ENCODE measurements at places on chromosomes 1 and 21.
A peak's percentile ranks its signal among the peaks of the same experiment; 100 is the strongest.

DNA sequence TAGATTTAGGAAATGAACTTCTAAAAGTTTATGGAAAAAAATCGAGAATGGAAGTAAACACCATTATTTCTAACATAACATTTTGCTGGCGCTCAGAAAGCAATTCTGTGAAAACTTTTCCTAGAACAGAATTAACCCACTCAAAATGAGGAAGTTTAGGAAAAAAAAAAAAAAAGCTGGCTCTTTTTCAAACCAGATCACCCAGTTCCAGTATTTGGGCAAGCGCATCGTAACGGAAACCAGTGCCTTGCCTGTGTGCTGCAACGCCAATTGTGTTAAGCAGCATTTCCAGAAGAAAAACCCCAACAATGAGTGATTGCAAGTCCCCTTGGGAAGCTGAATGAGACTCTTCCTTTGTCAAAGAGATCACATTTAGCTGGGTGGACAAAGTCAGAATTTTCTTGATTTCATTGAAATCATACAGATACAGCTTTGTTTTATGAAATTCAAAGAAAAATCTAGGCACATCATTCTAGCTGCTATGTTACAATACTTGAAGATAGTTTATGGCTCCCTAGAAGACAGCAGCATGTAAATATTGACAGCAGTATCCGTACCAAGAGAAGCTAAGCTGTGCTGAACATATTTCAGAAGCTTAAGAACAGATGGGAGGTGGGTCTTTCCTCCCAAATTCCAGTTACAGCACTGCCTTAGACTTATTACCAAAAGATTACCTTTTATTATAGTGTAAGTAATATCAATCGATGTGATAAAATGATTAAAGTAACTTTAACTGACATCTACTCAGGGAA lies 113.4 kb downstream of the ERG start:
- DNase-seq: no peak

DNA sequence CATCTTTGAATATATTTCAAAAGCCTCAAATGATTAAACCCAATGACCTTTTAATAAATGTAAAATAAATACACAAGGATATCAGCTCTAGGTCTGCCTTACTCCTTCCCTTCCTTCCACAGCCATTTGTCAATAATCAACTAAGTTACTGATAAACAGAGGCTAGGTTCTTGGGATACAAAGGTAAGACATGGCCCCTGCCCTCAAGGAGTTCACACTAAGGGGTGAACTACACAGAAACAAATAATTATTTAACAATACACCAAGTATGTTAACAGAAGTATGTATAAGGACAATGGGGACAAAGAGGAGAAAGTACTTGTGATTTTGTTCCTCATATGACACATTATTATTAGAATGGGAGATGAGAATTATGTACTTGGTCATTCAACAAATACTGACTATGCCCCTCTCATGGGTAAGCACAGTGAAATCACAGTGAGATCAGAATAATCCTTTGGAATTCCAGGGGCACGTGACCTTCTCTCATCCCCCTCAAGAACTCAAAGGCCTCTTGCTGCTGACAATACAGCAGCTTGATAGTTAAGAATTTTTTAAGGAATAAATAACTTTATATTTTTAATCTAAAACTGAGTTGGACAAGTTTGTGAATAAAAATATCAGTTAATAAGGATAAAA lies 40.2 kb downstream of the ATP1B1 start:
- DNase-seq: no peak

GRCh38 chr1:179288977-179289376 lies 4.6 kb upstream of the SOAT1 start:
- DNase-seq: no peak

- no peak for DNase-seq
These were observed 887.4 kb upstream of the B3GALT2 start for GRCh38 chr1:194073833-194074232.

- DNase-seq: no peak
These were observed 822.4 kb upstream of the NEGR1 start for GRCh38 chr1:73104749-73105148.

DNA sequence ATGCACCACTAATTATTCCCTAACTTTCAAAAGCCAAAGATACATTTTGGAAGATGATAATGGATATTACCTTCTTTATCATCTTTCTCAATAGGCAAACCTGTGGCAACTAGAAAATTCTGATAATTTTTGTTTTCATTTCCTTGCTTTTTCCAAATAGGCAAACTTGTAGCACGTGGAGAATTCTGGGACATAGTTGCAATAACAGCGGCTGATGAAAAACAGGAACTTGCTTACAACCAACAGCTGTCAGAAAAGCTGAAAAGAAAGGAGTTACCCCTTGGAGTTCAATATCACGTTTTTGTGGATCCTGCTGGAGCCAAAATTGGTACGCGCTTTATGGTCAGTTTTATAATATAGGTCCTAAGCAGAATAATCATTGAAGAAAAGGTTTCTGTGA lies 1.5 kb downstream of the FPGT start:
- DNase-seq: no peak

DNA sequence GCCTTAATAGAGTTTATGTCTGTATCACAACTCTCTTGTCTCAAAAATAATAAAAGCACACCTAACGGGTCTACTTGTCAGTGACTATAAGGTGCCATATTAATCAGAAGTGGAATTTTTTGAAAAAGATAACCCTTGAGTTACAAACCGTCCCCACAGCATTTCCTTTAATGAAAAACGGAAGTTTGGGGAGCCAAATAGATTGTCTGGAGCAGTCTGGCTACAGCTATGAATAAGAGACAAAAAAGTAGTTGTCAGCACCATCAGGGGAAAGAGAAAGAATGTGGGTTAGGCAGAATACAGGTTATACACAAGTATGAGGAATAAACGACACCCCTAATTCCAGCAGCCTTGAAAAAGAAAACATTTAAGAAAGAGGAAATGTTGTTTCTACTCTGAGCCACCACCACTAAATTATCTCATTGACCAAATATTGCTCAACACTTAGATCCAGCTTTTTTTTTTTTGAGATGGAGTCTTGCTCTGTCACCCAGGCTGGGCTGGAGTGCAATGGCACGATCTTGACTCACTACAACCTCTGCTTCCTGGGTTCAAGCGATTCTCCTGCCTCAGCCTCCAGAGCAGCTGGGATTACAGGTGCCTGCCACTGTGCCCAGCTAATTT lies 29.4 kb upstream of the USP24 start:
- DNase-seq: peak; percentile 34

DNA sequence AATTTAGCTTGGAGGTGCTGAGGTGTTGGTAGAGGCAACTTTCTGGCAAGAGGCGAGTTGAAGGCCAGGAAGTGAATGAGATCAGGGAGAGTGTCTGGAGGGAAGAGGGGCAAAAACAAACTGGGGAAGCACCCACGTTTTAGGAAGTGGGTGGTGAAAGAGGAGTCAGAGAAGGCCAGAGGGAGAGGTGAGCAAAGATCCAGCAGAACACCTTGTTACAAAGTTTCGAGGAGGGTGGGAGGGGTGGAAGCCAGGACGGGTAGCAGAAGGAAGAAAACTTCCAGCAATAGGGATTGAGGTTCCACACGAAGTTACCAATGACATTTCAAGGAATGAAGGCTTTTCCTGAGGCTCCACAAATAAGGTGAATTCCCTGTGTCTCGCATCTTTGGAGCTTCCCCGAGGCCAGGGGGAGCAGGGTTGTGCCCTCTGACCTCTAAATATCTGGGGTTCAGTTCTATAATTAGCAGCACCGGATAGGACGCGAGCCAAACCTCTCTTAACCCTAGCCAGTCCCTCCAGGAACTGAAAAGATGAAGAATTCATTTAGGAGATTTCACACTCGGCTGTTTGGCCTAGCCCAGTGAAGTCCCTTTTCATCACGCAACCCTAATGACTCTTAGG lies 578 bp upstream of the SESN2 start:
- no peak for DNase-seq

DNA sequence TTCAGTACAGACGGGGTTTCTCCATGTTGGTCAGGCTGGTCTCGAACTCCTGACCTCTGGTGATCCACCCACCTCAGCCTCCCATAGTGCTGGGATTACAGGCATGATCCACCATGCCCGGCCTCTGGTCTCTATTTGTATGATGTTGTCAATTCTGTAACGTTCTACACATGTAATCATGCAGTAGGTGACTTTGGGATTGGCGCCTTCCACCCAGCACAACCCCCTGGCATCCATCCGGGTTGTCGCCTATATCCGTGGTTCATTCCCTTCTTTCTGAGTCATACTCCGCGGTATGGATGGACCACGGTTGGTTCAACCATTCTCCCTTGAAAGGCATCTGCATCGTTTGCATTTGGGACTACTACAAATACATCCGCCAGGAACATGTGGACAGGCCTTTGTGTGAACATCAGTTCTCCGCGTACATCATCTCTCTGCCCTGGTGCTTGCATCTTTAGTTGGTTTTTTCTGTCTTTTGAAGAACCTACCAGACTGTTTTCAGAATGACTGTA lies 72.1 kb downstream of the PDE9A start:
- DNase-seq: no peak

DNA sequence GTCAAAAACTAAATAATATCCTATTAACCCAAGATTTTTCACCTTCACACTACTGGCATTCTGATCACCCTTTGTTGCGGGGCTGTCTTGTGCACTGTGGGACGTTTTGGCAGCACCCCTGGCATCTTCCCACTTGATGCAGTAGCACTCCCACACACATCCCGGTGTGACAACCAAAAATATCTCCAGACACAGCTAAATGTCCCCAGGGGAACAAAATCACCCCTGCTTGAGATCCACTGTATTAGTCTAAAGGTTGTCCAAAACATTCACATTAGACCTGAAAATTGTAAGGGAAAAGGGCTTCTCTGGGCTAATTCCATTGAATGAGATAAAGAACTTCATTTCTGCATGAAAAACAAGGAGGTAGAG lies 37.8 kb downstream of the PLEKHO1 start:
- no peak for DNase-seq

DNA sequence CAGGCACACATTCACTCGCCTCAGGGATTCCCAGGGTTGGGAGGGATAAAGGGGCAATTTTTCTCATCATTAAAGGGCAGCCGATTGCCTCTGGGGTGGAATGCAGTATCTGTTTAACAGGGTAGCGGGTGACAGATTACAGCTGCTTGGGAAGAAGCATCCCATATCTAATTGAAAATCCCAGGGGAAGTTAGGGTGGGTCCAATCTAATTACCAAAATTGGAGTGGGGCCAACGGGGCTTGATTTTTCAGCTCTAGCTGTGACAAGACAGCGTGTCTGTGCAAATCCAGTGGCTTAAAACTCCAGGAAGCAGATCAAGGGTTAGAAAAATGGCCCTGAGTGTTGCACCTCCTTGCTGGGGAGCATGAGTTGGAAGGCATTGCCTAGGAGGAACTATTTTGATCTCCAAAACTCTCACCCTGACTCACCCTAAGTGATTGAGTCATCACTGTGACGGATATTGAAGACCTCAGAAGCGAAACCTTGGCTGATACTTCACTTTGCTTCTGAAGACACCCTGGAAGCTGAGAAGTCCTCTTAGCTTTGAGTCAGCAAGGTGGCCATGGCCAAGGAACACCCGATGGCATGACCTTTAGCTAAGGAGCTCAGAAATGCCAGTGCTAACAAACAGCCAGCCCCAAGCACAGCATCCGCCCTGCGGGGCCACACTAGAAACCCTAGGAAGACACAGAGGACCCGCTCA lies 46.0 kb downstream of the GRHL3 start:
- peak; percentile 92 for DNase-seq

DNA sequence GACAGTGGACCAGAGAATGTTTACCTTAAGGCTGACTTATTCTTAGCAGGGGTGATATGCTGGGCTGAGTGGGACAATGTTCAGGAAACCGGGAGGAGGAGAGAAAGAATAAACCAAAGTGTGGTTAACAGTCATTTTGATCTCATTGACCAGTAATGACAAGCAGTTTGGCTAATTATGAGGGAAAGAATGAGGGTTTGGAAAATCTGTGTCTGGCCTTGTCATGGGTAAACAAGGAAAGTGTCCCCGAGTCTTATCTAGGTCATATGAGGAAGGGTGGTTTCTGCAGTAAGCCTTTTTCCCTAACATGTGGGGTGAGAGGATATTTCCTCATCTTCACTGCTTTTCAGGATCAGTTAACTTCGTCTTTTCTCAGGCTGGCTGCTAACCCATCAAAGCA lies 155.0 kb downstream of the TPR start:
- DNase-seq: no peak

GRCh38 chr1:154840269-154841176 lies 29.6 kb downstream of the KCNN3 start:
- DNase-seq: peak; percentile 33

DNA sequence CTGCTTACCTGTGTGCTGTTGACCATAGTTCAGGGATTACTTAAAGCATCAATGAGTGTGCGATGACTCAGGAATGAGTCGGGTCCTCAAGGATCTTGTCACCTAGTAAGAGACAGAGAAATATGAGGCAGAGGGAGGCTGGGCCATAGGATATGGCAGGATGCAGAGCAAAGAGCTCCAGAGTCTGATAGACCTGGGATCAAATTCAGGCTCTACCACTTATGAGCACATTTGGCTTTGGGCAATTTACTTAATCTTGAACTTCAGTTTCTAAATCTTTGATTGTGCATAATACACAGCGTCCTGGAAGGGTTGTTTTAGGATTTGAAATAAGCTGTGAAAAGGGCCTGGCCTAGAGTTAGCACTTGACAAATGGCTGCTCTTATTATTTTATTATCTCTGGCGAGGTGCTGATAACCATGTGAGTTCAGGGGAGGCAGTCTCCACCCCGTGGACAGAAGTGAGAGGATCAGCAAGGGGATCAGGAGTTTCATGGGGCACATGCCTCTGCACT lies 94.5 kb downstream of the ROR1 start:
- no peak for DNase-seq

GRCh38 chr1:154583773-154584172 lies 16.2 kb downstream of the CHRNB2 start:
- DNase-seq: no peak

DNA sequence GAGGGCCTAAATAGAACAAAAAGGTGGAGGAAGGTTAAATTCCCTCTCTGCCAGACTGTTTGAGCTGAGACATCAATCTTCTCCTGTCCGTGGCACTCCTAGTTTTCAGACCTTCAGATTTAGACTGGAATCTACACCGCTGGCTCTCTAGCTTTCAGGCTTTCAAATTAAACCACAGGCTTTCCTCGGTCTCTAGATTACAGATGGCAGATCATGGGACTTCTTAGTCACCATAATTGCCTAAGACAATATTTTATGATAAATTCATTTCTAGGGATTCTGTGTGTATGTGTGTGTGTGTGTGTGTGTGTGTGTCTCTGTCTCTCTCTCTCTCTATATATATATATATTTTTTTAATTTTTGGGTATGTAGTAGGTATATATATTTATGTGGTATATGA lies 428.7 kb downstream of the PLA2G4A start:
- DNase-seq: no peak

GRCh38 chr21:34284666-34285065 lies 79.1 kb upstream of the KCNE2 start:
- no peak for DNase-seq

GRCh38 chr1:70666381-70667140 lies 255.5 kb downstream of the CTH start:
- DNase-seq: no peak

GRCh38 chr1:65254320-65255034 lies 54.9 kb upstream of the DNAJC6 start:
- DNase-seq: peak; percentile 87

DNA sequence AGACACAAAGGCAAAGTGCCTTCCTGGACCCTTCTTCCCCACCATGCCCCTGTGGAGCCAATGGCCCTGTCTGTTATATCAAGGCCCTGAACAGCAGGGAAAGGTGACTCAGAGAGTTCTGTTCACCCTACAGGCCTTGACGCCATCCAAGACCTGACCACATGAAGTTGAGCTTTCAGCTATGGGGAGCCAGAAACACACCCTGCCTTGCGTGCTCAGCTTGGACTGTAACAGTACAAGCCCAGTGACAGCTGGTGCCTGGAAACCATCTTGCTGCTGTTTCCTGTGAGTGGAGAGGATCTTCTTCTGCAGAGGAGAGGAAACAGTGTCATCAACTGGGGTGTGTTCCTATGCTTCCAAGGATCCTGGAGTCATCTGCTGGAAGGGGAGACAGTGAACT lies 165.0 kb upstream of the IRF2BP2 start:
- no peak for DNase-seq

Measured in AG08395 (cell line).